Stimulated activated CD4-positive, alpha-beta T cell treated with anti-CD3 and anti-CD28 coated beads, Interleukin-1b, Interleukin-23, amount 100 ng/mL, for 4 hours (primary cell): ENCODE measurements at places on chromosomes 1 and 21.
A peak's percentile ranks its signal among the peaks of the same experiment; 100 is the strongest.

- DNase-seq, result no peak
These were observed 3.7 kb downstream of the LENEP start for GRCh38 chr1:154996966-154997701.

GRCh38 chr1:32128479-32128878 lies 20.6 kb downstream of the KPNA6 start:
- no peak for DNase-seq

- DNase-seq, result no peak
These were observed 288.9 kb downstream of the LRRIQ3 start for GRCh38 chr1:73909043-73909562.

DNA sequence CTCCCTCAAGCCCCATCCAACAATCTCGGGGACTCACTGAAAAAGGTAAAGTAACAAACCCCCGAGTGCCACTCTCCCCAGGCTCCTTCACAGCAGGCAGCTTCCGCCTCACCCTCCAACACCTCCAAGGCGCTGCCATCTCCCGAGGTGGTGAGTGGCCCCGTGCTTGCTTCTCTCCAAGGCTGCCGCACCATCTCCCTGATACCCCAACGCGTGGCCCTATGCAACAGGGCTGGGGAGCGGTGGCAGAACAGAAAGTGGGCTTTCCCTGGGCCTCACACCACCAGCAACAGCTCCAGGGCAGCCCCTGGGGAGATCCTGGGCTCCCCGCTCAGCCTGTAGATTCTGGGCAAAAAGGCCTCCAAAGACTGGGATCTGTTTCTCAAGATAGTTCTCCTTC lies 105.1 kb downstream of the RAVER2 start:
- DNase-seq, result no peak

DNA sequence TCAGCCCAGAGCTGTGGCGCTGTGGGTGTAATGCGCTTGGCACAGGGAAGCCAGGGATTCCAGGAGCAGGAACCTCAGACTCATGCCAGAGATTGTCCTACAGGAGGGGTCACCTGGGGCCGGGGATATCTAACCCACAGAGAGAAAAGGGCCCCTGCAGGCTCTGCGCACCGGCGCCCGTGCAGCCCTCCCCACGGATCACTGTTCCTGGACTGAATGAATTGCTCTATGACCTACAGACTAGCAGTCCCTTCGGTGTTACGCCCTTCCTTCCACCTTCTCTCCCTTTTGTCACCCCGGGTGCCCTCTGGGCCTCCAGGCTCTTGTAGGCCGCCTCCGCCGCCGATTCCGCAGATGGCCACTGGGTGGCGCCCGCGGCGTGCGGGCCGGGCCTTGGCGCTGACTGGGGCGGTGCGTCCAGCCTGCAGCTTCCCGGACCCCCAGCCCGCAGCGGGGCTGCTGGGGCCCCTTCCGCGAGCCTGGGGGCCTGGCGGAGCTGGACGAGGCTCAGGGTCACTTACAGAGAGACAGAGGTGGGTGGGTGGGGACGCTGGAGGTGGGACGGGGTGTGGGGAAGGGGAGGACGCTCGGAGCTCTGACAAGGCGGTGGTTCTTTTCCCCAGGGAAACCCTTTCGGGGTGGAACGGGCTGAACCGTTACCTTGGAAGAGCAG lies 101.3 kb downstream of the IER5 start:
- DNase-seq, result peak; percentile 73

DNA sequence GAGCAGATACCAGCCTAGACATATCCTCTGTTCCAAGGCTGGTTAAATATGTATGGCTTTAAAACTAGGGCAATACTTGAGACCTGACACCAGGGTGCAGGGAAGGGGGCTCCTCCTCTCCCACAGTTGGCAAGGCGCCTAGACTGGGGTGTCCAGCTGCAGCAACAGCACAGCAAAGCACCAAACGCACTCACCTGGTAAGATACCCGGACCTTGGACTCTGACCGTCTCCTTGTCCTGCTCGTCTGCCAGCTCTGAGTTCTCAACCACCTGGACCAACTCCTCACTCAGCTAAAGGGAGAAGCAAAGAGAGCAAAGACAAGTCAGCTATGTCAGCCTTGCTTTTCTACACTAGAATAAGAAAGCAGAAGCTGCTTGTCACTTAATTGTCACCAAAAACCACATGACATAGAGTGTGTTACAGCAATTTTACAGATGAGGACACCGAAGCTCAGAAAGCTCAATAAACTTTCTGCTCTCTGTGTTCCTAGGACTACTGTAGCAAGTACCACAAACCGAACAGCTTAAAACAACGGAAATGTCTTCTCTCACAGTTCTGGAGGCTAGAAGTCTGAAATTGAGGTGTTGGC lies 4.4 kb downstream of the PACC1 start:
- no peak for DNase-seq

DNA sequence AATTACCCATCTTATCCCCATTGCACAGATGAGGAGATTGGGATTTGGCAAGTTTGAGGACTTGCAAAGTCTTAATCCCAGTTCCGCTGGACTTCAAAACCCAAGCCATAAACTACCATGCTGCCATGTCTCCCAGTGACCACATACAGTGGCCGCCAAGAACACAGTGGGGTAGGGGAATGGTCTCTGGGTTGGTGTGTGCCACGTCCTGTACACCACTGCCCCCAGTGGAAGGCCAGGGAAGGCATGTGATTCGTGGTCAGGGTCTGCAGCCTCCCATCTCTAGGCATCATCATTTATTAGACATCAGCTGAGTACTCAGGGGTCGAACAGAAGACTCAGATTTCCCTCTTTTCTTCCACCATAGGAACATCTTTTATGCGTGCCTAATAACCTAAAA lies 76.0 kb downstream of the MAN1C1 start:
- DNase-seq, result no peak

GRCh38 chr1:222924136-222924706 lies 109.4 kb downstream of the DISP1 start:
- no peak for DNase-seq

GRCh38 chr21:42983103-42983502 lies 8.7 kb downstream of the PKNOX1 start:
- DNase-seq, result no peak

- DNase-seq, result no peak
These were observed 257.1 kb downstream of the KCTD3 start for GRCh38 chr1:215824245-215824644.

- peak; percentile 2 for DNase-seq
These were observed 17.2 kb upstream of the RLF start for GRCh38 chr1:40143891-40144575.

DNA sequence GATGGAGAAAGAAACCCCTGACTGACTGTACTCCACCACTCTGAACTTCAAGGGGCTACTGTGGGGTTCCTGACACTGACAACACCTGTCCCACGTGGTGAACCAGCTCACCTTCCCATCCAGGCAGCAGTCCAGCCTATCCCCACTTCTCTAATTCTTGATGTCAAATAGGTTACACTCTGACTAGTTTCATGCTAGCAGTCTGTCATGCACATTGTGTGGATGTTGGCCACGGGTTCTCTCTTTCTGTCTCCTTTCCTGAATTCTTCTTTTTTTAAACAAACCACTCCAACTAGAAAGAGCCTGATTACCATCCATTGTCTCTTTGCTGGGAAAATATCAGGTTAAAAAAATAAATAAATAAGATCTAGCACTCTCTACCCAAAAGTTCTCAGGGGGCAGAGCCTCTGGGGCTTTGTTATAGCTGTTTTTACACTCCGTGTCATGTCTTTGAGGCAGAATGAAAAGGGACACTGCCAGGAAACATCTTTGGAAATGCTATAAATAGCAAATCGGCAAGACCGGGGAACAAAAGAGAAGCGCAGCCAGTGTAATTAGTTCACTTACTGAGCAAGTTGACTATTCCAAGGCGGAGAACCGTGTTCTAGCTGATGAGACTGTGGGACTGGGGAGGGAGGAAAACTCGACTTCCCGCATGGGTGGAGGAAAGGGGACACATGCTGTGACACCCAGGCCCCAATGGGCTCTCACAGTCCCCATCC lies 356.1 kb downstream of the OMA1 start:
- no peak for DNase-seq

DNA sequence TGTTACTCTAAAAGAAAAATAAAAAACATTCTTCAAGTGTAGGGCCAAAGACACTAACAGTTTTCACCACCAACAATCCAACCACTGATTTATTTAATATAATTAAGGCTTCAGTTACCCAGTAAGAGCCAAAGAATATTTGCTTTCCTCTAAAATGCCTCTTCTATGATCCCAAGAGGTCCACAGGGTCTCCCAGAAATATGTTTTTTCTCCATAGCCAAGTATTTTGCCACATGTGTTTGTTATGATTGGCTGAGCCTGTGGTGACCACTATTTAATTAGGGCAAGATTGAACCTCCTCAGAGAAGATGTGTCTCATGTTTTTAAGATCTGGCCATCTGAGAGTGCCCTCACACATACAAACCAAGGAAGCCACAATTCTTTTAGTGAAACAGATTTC lies 135.9 kb downstream of the TPR start:
- no peak for DNase-seq

- DNase-seq, result no peak
These were observed 430.6 kb upstream of the DAB1 start for GRCh38 chr1:57854436-57854835.

DNA sequence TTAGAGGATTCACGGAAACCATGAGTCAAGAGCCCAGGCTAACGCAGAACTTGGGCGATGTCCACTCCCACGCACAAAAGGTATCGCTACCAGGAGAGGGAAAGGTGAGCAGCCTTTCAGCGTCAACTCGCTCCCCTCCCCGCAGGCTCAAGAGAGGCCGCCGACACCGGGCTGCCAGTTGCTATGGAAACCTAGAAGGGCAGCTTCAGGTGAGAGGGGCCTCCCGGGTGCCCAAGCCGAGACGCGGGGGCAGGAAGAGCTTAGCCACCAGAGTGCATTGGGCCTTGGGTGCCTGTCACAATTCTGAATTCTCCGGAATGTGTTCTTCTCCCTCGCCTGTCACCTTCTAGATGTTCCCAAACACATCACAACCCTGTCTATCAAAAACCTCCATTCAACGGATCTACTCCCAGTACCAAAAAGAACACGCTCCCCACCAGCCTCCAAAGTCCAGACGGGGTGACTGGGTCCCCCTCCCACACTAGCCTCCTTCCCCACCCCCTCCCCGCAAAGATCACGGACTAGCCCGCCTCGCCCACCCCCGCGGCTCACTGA lies 694 bp downstream of the MEAF6 start:
- peak; percentile 54 for DNase-seq

DNA sequence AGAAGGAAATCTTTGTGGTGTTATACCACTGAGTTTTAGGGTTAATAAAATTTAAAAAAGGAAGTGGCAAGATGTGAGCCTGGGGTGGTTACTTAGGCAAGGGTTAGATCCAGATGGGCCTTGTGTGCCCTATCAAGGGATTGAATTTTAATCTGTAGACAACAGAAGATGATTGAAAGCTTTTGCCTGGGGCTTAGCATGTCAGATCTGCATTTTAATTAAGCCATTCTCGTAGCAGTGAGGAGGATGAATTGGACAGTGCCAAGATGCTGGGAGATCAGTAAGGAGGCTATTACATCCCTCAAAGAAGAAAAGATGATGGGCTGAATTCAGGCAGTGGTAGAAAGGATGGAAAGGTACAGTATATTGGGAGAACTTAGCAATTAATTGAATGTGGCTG lies 42.3 kb downstream of the HMGB4 start:
- DNase-seq, result no peak

DNA sequence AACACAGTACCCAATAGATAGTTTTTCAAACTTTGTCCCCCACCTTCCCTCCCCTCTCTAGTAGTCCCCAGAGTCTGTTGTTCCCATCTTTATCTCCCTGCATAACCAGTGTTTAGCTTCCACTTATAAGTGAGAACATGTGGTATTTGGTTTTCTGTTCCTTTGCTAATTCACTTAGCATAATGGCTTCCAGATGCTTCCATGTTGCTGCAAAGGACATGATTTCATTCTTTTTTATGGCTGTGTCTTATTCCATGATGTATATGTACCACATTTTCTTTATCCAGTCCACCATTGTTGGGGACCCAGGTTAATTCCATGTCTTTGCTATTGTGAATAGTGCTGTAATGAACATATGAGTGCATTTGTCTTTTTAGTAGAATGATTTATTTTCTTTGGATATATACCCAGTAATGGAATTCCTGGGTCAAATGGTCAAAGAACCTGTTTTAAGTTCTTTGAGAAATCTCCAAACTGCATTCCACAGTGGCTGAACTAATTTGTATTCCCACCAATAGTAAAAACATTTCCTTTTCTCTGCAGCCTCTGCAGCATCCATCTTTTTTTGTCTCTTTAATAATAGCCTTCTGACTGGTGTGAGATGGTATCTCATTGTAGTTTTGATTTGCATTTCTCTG lies 126.0 kb downstream of the AK5 start:
- no peak for DNase-seq
